ENCODE measurements at places on chromosomes 7 and 10.

GRCh38 chr7:44448922-44449583 is 41.4 kb downstream of the NUDCD3 start:
- no peak for DNase-seq

- no peak for DNase-seq
Observed at GRCh38 chr7:22725585-22725984, 1.4 kb upstream of the IL6 start.

- no peak for DNase-seq
Observed at GRCh38 chr10:110841767-110842267, 29.9 kb upstream of the PDCD4 start.

GRCh38 chr7:127904670-127904985 is 126.6 kb downstream of the LRRC4 start:
- no peak for DNase-seq

DNA sequence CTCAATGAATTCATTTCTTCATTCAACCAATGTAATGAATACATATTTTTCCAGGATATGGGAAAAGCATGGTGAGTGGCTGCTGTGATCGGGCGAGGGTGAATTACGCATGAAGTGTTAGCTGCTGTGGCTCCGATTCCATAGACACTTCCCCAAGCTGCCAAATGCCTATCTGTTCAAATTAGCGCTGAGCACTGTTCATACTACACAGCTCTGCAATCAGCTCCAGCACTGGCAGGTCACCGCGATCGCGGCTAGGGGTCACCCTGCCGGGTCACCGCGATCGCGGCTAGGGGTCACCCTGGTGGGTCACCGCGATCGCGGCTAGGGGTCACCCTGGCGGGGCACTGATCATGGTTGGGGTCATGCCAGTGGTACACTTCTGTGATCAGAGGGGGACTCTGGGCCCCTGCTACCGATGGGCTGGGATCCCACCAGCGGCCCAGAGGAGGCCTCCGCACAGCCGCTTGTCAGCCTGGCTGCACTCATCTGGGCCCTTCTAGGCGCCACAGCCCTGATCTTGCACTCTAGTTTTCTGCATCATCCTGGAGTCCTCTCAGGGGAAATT is 49.3 kb downstream of the JAKMIP3 start:
- DNase-seq: no peak

DNA sequence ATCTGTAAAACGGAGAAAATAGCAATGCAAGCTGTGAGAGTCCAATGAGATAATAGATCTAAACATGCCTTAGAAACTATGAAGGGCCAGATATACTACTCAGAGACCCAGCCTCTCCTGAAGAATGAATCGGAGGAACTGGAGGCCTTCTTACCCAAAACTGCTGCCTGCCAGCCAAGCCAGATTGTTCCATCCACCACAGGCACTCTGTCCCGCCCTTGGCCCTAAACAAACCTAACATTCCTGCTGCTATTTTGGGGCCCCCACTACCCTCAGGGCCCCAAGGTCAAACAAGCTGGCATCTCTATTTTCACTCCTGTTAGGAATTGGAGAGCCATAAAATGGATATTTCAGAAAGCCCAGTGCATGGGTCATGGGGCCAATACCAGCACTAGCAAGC is 48.0 kb upstream of the HMX3 start:
- no peak for DNase-seq

DNA sequence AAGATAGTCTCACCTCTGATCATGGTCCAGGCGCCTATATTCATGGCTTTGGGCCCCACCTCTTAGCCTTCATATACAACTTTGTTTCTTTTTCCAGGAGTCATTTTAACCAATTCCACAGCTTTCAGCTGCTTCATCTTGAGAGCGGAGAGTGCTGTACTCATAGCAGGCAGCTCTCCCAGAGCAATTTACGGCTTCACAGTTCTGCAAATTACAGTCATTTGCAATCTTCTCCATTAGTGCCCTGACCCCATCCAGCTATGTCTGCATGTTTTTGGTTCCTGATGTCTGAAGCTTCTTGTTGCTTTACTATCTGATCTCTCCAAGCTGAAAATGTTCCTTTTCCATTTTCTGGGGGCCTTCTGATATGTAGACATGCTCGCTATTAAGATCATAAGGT is 18.0 kb upstream of the MEST start:
- no peak for DNase-seq

GRCh38 chr10:117477211-117477947 is 65.2 kb upstream of the EMX2 start:
- no peak for DNase-seq

DNA sequence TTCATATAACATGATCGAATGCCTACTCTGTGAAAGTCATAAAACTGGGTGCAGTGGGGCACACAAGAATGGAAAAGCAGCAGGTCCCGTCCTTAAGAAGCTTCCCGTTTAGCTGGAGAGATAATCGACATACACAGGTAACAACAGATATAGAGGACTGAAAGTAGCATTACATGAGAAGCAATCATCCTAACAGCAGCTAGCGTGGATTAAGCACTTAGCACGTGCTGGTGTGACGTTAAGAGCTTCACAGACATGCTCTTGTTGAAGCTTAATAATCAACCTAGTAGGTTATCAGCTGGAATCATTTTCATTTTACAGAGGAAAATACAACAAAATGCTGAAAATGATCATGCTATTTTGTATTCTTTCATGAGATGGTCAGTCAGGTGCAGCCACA is 184.8 kb downstream of the GPAM start:
- no peak for DNase-seq

DNA sequence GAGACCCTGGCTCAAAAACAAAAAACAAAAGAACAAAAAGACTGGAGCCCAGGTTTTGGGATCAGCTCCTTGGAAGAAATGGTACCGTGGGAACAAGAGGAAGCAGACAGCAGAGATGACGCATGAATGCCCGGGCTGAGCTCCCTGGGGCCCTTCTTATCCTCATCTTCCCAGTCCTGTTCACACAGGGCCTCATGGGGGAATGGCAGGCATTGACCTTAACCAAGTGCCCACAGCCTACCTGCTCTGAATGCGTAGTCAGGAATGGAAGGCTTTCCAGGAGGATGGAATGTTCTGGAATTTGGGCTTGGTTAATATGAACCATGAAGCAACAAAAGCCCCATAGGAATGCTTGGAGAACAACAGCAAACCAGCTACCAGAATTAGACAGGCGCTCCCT is 154.7 kb downstream of the PRPF18 start:
- DNase-seq: no peak

GRCh38 chr10:67098461-67098860 is 172.6 kb downstream of the LRRTM3 start:
- DNase-seq: no peak

GRCh38 chr7:47383072-47383471 is 198.8 kb downstream of the TNS3 start:
- no peak for DNase-seq
